ENCODE measurements at places on chromosomes 3 and 15.

DNA sequence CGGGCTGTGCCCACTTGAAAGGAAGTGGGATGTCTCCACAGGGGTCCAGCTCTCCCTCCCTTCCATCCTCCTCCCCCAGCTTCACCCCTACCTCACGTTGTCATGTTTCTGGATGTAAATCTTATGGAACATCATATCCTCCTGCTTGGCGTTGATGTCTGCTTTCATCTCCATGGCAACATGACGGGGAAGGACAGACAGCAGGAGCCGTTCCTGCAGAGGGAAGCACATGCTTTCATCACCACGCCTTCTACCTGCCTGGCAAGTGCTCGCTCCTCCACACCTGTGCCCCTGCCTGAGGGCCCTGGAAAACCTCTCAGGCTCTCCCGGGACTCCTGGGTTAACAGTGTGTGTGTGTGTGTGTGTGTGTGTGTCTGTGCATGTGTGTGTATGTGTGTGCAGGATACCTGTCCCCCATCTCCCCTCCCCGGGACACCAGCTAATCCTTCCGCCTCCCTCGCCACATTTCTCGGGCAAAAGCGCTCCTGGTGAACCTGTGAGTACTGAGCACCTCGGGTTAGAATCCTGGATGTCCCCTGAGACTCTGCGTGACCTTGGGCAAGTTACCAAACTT lies 101.1 kb downstream of the ADCY5 start:
- no peak for DNase-seq

DNA sequence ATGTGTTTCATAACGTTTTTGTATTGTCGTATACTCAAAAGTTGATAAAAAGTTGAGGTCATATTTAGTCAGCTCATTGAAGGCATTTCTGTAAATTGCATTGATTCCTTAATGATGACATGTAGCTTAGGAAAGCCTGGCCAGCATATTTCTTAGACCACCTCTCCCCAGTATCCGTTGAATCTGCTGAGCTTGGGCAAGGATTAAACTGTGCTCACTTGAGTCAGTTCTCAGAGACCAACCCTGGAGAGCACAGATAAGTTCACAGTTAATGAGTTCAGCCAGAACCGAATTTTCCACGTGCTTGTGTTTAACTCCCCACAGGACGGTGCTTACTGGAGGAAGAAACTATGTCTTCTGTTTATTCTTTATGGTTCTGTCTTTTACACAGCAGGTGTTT lies 132.7 kb downstream of the SLC25A26 start:
- no peak for DNase-seq

DNA sequence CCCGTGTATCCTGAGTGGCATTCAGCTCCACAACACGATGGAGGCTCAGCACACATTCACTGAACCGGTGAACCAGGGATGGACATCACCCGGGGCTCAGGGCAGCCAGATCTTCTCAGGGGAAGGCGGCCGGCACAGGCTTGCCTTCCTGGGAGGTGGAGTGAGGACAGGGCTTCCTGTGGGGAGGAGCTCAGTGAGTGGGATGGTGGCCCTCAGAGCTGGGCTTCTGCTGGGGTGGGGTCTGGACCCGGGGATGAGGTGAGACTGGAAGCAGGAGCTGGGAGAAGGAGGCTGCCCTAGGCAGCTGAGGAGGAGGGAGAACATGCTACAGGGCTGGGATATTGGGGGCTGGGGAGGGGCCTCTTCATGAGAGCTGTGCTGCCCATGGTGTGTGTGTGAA lies 58.5 kb upstream of the PRR23E start:
- DNase-seq: no peak

GRCh38 chr3:112390783-112391641 lies 58.1 kb downstream of the CD200 start:
- peak; percentile 55 for DNase-seq

DNA sequence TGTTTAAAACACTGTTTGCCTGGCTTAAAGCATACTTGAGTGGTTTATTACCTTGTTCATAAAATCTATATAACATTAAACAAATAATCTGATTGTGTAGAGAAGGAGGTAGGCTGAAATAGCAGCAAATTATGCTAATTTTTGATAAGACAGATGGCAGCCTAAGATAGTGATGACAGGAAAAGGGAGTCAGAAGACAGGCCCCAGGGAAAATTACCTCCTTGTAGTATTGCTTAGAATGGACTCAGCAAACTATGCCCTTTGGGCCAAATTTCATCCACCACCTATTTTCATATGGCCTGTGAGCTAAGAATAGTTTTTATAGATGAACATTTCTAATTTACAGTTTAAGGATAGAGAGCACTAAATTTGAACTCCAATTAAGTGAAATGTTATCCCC lies 37.8 kb downstream of the CHD2 start:
- no peak for DNase-seq

DNA sequence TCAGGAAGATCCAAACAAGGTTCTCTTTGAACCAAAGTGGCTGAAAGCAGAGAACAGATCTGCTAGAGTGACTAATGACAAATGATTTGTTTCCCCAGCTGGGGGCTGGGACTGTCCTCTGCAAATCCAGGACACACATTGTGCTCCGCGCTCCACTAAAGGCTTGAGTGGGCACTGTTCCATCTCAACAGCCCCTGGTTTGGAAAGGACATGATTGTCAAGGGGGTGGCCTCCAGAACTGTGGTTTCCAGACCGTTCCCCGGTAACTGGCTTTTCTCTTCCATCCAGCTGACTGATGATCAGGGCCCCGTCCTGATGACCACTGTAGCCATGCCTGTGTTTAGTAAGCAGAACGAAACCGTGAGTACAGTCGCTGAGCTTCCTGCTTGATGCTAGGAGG lies 91.0 kb downstream of the LRTM1 start:
- no peak for DNase-seq

GRCh38 chr3:123201223-123201556 lies 553 bp upstream of the SEC22A start:
- DNase-seq: no peak

GRCh38 chr15:57559875-57560274 lies 31.8 kb upstream of the MYZAP start:
- DNase-seq: no peak

GRCh38 chr3:173936316-173936715 lies 538.8 kb downstream of the NLGN1 start:
- no peak for DNase-seq

GRCh38 chr3:86774082-86774691 lies 216.8 kb downstream of the VGLL3 start:
- no peak for DNase-seq

DNA sequence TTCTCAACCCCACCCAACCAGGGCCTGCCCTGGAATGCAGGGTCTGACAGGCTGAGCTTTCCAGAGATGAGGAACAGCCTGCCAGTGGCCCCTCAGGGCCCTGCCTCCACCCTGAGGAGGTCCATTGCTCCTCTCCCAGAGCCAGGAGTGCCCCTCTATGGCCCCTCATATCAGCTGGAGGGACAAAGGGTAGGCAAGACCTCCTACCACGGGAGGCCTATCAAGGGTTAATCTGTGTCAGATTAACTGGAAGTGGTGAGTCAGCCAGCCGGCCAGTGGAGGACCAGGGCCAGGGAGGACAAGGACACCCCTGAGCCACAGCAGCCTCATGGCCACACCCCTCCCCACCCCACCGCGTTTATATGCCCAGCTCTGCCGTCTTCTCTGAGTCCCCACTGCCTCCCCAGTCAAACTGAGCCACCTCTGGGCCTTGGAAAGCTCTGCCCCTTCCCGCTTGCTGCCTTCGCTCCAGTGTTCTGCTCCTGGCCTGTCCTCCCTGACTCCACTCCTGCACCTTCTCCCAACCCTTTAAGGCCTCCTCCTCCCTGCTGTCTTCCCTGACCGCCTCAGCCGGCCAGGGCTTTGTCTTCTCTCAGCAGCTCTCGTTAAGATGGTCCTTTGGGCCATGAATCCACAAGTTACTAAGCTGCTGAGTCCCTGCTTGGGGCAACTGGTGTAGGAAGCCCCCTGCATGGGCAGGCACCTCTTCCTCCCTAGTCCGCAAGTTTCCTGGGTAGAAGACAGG lies 6.5 kb downstream of the CCDC33 start:
- DNase-seq: no peak

GRCh38 chr3:51637941-51638471 lies 33.0 kb upstream of the TEX264 start:
- DNase-seq: peak; percentile 25

- DNase-seq: no peak
Observed at GRCh38 chr3:136437043-136437442, 186.9 kb downstream of the PCCB start.

- DNase-seq: no peak
Observed at GRCh38 chr15:33402600-33402999, 91.8 kb downstream of the RYR3 start.

GRCh38 chr15:79117442-79118204 lies 27.0 kb upstream of the RASGRF1 start:
- no peak for DNase-seq

GRCh38 chr3:126573492-126574117 lies 14.9 kb upstream of the C3orf22 start:
- DNase-seq: no peak

GRCh38 chr3:138355071-138355470 lies 6.7 kb downstream of the MRAS start:
- no peak for DNase-seq

GRCh38 chr15:90286678-90287077 lies 21.2 kb downstream of the NGRN start:
- no peak for DNase-seq

DNA sequence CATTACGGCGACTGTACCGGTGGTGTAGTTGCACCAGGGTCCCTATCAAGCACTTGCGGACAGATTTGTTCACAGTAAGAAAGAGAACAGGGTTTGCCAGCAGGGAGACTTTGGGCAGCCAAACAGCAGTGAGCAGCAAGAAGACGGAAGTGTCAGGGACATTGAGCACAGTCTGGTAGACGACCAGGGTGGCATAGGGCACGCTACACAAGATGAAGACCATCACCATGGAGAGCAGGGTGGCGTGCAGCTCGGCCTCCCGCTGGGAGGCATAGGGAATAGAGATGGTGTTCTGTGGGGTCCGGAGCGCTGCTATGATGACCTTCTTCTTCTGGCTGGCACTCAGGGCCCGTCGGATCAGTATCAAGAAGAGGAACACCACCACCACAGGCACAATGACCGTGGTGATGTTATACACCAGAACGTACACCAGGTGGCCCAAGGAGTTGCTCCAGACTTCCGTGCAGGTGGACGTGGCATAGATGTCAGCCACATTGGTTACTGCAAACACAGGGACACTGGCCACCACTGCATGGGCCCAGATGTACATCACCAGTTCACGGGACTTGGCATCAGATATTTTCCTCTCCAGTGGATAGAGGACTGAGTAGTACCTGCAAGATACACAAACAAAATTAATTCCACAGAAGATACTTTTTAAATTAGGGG lies 19.1 kb upstream of the FSIP1 start:
- no peak for DNase-seq

DNA sequence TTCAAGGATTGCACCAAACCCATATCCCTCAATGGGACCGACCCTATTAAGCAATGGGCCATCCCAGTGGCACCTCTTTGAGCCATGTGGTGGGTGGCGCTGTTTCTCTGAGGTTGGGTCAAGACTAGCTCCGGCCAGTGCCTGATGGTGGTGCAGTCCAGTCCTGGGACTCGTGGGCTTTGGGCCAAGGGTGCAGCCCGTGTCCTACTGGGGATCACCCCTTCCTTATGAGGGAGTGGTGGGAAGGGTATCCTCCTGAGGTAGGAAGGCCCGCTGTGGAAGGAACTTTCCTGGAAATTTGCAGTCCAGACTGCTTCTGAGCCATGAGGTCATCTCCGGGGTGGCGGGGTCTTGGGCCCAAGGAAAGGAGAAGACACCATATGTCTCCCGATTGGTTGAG lies 231.6 kb downstream of the SNRPN start:
- no peak for DNase-seq

DNA sequence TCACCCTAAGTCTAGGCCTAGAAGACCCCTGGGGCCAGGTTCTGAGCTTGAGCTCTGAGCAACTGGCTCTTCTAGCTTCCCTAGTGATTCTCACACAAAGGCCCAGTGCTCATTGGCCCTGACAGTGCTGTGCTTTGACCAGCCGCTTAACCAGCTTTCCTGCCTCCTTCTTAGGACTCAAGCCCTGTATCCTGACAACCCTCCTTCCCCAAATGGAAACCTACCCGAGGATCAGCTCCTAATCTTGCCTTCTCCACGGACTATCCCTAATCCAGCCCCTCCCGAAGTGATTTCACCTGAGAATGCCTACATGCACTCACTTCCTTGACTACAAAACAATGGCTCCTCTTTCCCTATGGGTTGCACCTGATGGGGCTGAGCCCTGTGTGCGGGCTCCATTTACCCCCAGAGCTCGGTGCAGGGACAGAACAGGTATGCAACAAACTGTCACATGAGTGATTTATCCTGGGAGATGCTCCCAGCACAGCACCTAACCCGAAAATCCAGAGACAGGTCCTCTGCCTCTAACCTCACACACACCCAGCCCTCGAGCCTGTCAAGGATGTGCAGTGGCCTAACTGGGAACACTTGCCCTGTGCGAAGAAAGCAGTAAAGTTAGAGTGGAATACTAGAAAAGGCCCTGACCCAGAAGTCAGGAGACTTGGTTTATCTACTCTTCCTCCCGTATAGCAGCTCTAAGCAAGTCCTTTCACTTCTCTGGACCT lies 2.3 kb downstream of the MEGF11 start:
- DNase-seq: no peak

DNA sequence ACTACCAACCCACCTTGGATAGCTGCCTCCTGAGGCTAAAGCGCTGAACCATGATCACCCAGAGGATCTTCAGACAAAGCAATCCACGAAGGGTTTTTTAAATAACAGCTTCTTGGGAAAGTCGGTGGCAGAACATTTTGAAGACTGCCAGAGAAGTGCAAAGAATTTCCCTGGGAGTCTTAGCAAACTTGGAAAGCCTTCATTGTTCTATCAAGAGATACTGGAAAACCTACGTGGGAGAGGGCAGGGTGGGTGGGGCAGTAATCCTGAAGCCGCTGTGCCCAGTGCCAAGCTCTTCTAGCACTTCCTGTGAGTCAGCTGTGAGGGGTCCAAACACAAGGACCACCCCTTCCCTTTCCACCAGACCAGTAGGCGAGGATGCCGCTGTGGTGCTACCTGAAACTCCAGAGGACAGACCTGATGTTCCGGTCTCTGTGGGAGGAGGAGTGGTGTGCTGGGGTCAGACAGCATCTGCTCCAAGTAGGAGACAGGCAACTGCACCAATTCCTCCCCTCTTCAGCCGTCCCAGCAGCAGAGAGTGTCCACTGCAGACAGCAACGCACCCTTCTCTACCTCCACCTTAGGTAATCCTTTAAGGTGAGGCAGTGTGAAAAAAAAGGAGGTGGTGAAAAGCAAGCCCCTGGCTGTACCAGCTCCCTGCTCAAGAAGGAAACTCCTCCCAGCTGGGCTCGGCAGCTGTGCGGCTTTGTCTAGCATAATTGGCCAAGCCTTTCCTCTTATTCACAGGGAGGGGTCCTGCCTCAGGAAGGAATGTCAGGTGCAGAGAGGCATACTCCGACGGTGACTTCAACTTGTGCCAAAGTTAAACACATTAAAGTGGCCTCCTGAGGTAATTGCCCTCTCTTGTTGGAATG lies 99.0 kb downstream of the TMCC1 start:
- DNase-seq: no peak

GRCh38 chr3:141302364-141303141 lies 65.8 kb upstream of the ZBTB38 start:
- peak; percentile 88 for DNase-seq

- no peak for DNase-seq
Observed at GRCh38 chr3:180142041-180142440, 105.3 kb upstream of the PEX5L start.
